ENCODE measurements at places on chromosomes 2 and 18.

DNA sequence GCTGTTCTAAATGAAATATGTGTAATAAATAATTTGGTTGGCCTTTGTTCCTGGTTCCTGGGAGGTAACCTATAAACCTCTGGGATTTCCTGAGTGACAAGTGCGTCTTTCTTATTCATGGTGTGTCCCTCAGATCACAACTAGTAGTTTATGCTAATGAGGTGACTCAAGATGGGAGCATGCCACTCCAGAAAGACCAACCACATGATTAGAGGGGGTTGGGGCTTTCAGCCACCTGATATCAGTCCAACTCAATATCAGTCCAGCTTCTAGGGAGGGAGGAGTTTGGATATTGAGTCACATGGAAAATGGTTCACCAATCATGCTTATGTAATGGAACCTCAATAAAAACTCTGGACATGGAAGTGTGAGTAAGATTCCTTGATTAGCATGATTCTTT is 96.6 kb downstream of the QPCT start:
- H3K27ac ChIP-seq = no peak overlapping the region
- H3K36me3 ChIP-seq = no peaks in the 10 kb centered on the region
- no peak for DNase-seq

- peaks cover 27% of the 10 kb centered on the region for H3K36me3 ChIP-seq
- H3K4me3 ChIP-seq = no peak overlapping the region
- no peak overlapping the region for H3K27ac ChIP-seq
- DNase-seq = no peak
- no peaks in the 10 kb centered on the region for H3K27me3 ChIP-seq
- no peaks in the 10 kb centered on the region for H3K4me1 ChIP-seq
Observed at GRCh38 chr2:32647180-32647651, 19.4 kb downstream of the TTC27 start.

DNA sequence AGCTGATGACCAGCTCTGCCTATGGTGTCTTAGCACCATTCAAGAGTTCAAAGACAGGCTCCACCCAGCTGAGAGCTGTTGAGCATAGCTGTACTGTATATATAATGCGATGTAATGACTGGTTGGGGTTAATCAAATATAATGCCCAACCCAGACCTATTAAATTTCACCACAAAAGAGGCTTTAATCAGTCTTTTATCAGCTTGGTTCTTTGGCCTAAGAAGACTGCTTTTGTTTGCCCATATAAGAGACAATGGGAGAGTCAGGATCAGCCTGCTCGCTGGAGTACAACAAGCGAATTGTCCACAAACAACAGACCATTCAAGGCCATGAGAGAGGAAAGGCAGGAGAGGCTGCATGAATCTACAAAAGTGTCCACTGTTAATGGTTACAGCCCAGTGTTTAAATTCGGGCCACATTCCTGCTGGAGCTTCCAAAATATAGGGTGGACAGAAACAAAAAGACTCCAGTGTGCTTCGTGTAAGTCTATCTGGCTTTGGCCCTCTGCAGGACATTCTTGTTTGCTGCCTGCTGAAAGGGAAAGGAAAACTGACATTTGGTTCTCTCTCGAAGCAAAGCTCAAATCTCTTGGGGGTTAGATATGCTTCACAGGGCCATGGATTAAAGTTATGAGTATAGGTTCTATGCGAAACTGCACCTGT is 299.0 kb upstream of the FBXO11 start:
- no peaks in the 10 kb centered on the region for H3K36me3 ChIP-seq
- no peak overlapping the region for H3K27ac ChIP-seq
- DNase-seq = no peak
- H3K4me1 ChIP-seq = peaks cover 3% of the 10 kb centered on the region

- H3K4me1 ChIP-seq = peaks cover 2% of the 10 kb centered on the region
- H3K36me3 ChIP-seq = peaks cover 5% of the 10 kb centered on the region
- H3K27ac ChIP-seq = peak overlapping the region; percentile 32
- H3K4me3 ChIP-seq = no peak overlapping the region
- DNase-seq = no peak
Observed at GRCh38 chr2:239960929-239961661, 64.0 kb downstream of the NDUFA10 start.

DNA sequence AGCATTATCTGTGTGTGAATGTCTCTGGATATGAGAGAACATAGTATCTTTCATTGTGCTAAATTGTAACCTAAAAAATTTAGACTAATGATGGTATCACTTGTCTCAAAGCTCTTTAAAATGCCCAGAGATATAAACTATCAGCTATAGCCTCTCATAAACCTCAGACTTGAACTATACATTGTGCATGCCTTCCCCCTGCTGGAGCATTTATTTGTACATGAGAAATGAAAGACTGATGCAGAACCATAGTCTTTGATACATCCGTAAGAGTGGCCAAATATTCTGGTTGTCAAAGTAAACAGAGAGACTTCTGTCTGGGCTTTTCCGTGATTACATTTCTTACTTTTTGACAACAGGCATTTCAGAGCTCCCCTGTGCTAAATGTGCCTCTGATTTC is 71.9 kb upstream of the CCDC68 start:
- H3K4me3 ChIP-seq = no peak overlapping the region
- no peaks in the 10 kb centered on the region for H3K36me3 ChIP-seq
- no peak for DNase-seq
- peaks cover 6% of the 10 kb centered on the region for H3K27me3 ChIP-seq
- H3K27ac ChIP-seq = no peak overlapping the region

- no peak for DNase-seq
- H3K4me3 ChIP-seq = no peak overlapping the region
- no peaks in the 10 kb centered on the region for H3K36me3 ChIP-seq
- H3K27me3 ChIP-seq = no peaks in the 10 kb centered on the region
- H3K27ac ChIP-seq = no peak overlapping the region
Observed at GRCh38 chr18:70450426-70451253, 161.8 kb downstream of the SOCS6 start.

DNA sequence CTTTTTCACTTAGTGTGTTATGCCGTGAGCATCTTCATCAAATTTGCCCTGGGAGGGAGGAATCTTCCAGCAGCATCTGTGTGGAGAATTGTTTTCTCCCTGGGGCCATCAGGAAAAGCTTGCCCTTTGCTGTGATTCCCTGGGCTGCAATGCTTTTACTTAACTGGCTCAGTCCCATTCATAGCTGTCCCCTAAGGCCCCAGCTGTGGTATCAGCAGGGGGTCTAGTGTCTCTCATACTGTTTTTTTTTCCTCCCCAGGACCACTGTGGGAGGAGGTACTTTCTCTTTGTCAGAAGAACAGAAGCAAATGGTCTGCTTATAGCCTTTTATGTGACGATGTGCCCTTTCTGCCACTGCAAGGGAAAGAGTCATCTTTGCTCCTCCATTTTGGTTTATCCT is 176.8 kb upstream of the CELF4 start:
- H3K36me3 ChIP-seq = no peaks in the 10 kb centered on the region
- DNase-seq = no peak
- no peaks in the 10 kb centered on the region for H3K27me3 ChIP-seq
- no peak overlapping the region for H3K4me3 ChIP-seq
- H3K4me1 ChIP-seq = no peaks in the 10 kb centered on the region

DNA sequence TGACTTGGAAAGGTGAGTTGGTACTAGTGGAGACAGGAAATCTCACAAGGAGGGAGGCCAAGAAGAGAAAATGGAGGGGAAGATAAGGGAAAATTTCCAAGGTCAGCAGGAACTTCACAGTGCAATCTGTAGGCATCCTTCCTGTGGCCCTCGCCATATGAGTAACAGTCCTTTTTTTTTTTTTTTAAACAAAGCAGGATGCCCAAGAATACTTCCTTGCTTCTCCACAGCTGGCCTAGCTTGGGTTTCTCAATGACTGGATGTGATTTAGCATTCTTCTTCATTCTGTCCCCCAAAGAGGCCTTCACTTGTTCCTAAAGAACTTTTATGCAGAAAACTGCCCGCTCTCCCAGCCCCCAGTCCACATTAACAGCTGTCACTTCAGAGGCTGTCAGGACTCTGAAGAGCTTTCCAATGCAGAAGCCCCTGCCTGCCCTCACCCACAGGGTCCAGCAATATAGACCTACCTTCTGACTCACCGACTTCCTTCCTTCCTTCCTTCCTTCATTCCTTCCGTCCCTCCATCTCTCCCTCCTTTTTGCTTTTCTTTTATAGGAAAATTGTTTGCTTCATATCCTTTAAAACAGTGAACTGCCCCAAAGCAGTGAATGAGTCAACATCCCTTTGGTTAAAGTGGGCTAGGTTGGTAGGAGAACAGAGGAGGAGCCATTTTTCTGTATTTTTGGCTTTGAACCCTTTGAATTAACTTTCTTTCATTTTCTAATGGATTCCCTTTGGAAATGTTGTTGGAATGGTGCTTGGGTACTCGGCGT is 172.0 kb downstream of the MGAT5 start:
- no peaks in the 10 kb centered on the region for H3K36me3 ChIP-seq
- H3K27me3 ChIP-seq = peaks cover 2% of the 10 kb centered on the region
- H3K4me1 ChIP-seq = peaks cover 2% of the 10 kb centered on the region
- DNase-seq = no peak
- no peak overlapping the region for H3K27ac ChIP-seq
- H3K4me3 ChIP-seq = no peak overlapping the region

- no peaks in the 10 kb centered on the region for H3K27me3 ChIP-seq
- H3K27ac ChIP-seq = no peak overlapping the region
- no peaks in the 10 kb centered on the region for H3K4me1 ChIP-seq
Observed at GRCh38 chr2:67561457-67561965, 164.4 kb downstream of the ETAA1 start.

Measured in T-helper 2 cell treated with Interferon-gamma antibody and Interleukin-4, amounts not matched to agents 5 μg/mL and 100 μg/mL, for 36 hours (primary cell).